Activated CD4-positive, alpha-beta T cell treated with anti-CD3 and anti-CD28 coated beads for 36 hours (primary cell): ENCODE measurements at places on chromosomes 1 and 21. TPM values are rescaled to one million over a fixed set of nuclear protein-coding genes. Genes with fewer than 3 reads are reported as not detected.

LCE3E gene
- total RNA-seq: not detected

DNA sequence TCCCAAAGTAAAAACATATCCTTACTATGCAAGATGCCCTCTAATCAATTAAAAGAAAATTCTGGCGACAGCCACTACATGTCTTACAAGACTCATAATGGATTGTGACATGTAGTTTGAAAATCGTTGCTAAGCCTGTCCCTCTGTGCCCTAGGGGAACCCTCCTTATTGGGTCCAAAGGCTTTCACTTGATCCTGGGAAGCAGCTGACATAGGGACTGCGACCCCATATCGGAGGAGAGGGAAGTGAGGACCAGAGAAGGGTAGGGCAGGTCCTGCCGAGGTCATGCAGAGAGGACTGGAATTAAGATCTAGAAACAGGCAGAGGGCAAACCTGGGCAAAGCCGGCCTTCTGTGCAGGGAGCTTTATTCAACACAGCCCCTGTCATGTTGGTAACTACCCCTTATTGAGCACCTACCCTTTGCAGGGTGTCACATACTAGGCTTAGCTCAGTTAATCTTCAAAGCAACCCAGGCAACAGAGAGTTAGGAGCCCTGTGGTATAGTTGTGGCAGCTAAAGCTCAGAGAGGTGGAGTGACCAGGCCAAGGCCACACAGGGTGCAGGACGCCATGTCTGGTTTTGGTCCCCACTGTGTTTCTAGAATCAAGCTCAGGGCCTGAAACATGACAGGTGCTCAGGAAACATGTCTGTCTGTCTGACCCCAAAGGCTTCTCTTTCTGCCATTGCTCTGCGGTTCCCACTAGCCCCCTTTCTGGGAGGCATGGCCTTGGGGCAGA lies 18.4 kb upstream of the IFNLR1 start:
- H3K27ac ChIP-seq: no peak overlapping the region
- H3K27me3 ChIP-seq: no peaks in the 10 kb centered on the region
- H3K36me3 ChIP-seq: no peaks in the 10 kb centered on the region
- no peak overlapping the region for H3K4me3 ChIP-seq
- no peak for DNase-seq

TSSK3 gene
- 1.6 TPM for total RNA-seq

DNA sequence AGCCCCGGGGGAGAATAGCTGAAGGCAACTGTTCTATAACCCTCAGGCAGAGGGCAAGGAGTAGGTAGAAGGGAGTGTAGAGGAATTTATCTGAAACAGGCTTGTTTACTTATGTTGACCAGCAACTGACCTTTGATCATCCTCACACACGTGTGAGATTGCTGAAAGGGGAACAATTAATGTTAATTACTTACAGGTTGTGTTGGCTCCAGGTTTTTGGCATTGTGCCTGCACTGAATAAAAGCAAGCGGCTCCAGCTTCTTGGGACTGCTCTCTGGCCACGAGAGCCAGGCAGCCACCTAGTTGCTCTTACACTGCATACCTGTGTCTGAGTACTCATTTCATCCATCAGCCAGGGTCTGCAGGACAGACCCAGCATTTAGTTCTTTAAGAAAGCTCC lies 41.3 kb upstream of the ARHGEF10L start:
- H3K27me3 ChIP-seq: peaks cover 15% of the 10 kb centered on the region
- no peak overlapping the region for H3K27ac ChIP-seq
- no peaks in the 10 kb centered on the region for H3K36me3 ChIP-seq
- no peak for DNase-seq
- H3K4me3 ChIP-seq: no peak overlapping the region
- H3K4me1 ChIP-seq: no peaks in the 10 kb centered on the region

DNA sequence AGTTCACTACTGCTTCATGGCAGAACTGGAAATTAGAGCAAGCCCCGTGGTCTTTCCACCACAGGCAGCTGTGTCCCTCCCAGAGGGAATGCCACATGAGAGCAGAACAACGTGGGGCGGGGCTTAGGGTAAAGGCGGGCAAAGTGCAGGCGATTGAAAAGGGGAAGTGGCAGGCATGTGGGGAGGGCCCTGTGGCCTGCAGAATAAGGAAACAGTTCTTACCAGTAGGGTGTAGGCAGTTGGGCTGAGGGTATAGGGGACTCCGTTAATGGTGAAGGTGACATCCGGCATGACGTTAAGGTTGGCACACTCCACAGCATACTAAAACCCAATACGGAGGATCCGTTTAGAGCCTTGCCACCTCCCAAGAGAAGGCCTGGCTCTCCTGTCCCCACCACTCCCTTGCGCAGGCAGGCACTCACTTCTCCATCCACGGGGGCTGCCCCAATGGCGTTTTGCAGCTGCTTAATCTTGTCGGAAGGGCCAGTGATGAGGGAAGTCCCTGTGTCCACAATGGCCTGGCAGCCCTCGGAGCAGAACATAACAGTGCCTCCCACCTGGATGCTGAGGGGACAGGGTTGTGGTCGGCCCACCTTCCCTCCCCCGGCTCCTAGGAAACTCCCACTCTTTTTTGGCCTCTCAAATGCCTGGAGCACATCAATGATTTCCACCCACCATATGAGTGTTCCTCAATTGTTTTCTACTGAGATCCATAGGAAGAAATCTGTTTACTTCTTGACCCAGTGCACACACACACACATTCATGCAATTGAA lies 9.1 kb upstream of the RAB7B start:
- peak; percentile 39 for DNase-seq
- no peak overlapping the region for H3K4me3 ChIP-seq
- peaks cover 20% of the 10 kb centered on the region for H3K4me1 ChIP-seq
- no peaks in the 10 kb centered on the region for H3K36me3 ChIP-seq
- no peak overlapping the region for H3K27ac ChIP-seq
